ENCODE measurements at places on chromosomes 16 and 17.

DNA sequence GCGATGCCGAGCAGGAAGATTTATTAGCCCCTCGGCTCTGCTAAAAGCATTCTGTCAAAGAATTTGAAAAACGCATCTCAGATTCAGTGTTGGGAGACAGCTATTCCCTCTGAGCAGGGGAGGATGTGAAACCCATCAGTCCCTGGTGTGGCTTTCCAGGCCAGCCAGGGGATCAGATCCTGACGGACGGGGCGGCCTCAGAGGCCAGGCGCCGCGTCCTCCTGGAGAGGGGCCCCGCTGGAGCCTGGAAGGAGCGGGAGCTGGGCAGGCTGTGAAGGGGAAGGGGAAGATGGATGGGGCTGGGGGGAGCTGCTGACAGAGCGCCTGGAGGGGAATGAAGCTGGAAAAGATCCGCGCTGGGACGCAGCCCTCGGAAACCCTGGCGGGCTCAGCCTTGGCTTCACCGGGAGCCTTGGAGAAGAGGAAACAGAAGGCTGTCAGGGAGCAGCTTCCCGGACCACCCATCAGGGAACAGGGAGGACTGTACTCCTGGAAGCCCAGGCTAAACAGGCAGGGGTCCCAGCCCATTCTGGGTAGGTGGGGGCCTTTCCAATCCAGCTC is 358.0 kb downstream of the C16orf95 start:
- DNase-seq = no peak

DNA sequence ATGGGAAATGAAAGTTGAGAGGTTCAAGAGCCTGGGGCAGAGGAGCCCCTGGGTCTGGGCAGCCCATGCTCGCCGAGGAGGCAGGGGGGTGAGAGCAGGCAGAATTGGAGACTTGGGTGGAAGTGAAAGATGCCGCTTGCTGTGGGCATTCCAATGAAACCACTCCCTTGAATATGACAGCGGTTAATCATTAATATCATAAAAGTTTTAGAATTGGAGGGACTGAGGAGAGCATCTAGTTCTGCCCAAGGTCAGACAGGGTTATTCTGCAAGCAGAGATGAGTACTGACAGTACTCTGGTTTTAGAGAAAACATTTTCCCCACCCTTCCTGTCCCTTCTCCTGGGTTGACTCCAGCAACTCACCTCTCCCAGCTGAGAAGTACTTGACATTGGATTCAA is 180.2 kb downstream of the MSI2 start:
- DNase-seq = no peak

- no peak for DNase-seq
These were observed 22.7 kb downstream of the PEMT start for GRCh38 chr17:17568772-17569195.

DNA sequence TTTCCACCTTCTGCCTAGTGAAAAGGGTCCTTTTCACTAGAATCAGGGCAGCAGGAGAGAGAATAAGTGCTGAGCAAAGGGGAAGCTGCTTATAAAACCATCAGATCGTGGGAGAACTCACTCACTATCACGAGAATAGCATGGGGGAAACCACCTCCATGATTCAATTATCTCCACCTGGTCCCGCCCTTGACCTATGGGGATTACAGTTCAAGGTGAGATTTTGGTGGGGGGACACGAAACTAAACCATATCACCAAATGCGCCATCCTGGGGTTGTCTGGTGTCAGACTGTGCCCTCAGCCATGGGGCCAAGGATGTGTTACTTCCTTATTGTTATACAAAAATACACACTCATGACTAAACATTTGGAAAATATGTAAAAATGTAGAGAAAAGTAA is 10.4 kb upstream of the KATNB1 start:
- no peak for DNase-seq

GRCh38 chr16:31200821-31201568 is 1.6 kb downstream of the PYCARD start:
- no peak for DNase-seq

DNA sequence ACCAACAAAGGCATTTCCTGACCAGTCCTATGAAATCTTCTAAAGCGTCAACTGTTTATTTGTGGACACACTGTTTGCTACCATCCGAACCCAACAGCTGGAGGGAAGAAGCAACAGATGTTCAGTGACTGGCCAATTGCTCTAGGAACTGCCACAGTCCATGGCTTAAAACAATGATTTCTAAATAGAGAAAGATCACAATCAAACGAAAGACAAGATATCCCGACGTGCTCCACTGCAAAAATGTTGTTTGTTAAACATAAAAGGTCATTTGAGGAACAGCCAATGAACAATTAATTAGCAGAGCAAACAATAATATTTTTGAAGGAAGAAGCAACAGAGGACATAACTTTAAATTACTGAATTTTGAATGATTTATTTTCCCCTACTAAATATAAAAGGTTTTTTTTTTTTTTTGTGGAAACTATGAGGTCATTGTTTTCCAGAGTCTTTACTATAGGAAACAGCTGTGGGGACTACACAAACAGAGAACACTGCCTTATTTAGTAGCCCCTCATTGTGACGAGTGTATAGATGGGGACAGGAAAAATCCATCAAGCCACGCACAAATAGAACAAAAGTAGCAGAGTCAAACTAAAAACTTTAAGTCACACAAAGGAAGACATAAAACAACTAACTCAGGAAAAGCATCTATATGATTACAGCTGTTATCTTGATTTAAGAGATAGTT is 17.2 kb downstream of the USP31 start:
- no peak for DNase-seq

DNA sequence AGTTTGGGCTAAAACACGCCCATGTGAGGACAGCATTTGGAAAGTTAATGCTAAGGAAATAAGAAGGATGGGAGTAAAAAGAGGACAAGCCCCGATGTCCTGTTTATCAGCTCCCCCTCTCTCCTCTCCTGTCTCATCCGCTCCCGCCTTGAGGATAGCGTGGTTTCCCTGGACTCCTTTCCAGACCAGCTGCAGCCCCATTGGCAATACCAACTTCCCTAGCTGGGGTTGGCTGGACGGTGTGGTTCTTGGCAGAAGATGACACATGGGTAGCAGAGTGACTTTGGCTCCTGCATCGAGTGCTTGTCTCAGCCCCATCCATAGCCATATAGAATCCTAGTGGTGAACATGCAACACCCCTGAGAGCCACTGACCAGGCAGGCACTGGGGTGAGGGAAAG is 185.9 kb downstream of the CCDC182 start:
- no peak for DNase-seq

GRCh38 chr16:16112450-16113053 is 110.7 kb downstream of the ABCC6 start:
- DNase-seq = no peak

- DNase-seq = peak; percentile 50
These were observed 20.7 kb upstream of the ADCY7 start for GRCh38 chr16:50245417-50246298.

DNA sequence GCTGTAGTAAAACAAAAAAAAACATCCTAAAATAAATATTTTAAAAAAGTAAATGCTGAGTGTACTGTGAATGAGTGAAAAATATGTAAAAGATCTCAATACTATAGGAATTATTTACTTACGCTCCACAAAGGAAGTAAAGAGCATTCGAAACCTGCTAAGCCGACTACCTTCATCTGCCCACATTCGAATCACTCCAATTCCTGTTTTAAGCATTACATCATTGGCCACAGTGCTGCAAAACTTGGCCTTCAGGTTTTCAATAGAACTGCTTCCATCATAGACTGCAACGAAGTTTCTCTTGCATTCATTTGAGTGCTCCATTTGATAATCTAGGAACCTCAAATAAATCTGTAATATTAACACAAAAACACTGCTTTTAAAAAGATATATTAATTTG is 34.4 kb downstream of the NETO2 start:
- no peak for DNase-seq

GRCh38 chr17:62565817-62566216 is 61.7 kb upstream of the MRC2 start:
- DNase-seq = no peak

GRCh38 chr16:80656711-80657150 is 115.9 kb downstream of the DYNLRB2 start:
- no peak for DNase-seq

- DNase-seq = no peak
These were observed 30.9 kb upstream of the CDC42EP4 start for GRCh38 chr17:73342541-73343167.

DNA sequence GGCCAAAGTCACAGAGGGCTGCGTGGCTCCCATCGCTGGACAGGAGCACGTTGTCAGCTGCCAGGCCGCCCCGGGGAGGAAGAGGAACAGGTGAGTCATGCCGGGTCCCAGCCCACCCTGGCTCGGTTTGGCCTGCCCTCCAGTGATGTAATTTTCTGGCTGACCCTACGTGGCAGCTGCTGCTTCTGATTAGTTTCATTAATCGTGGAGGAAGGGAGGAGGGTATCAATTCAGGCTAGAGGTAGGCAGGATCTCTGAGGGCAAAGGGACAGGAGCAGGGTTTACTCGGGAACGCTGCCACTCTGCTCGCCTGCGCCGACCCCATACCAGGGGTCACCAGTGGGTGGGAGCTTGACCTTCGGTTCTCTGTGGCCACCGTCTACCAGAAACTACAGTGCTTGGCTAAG is 11.7 kb upstream of the SPATA32 start:
- no peak for DNase-seq

DNA sequence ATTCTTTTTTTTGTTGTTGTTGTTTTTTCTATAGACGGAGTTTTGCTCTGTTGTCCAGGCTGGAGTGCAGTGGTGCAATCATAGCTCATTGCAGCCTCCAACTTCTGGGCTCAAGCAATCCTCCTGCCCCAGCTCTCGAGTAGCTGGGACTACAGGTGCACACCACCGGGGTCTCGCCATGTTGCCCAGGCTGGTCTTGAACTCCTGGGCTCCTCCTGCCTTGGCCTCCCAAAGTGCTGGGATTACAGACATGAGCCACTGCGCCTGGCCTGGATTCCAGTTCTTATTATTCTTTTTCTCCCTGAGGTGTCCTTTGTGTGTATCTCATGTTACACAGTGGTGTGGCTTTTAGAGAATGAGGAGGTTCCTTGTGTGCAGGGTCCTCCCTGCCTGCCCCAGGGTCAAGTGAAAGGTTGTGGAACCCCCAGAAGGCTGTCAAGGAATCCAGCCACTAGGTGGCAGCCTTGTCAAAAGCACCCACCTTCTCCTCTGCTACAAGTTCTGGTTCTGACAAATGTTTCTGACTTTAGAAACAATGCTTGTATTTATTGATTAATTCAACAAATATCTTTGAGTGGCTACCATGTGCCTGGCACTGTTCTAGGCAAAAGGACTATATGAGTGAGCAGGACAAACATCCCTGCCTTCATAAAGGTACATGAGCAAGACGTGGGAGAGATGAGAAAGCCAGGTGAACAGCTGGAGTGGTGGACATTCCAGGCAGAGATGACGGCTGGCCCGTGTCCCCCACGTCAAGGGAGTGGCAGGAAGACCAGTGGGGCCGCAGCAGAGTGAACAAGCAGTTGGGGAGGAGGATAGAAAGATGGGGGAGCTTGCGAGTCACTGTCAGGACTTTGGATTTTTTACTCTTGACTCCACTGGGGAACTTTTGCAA is 112.4 kb downstream of the SPECC1 start:
- DNase-seq = peak; percentile 64

- DNase-seq = no peak
These were observed 80.1 kb downstream of the DNAH17 start for GRCh38 chr17:78497115-78497540.

DNA sequence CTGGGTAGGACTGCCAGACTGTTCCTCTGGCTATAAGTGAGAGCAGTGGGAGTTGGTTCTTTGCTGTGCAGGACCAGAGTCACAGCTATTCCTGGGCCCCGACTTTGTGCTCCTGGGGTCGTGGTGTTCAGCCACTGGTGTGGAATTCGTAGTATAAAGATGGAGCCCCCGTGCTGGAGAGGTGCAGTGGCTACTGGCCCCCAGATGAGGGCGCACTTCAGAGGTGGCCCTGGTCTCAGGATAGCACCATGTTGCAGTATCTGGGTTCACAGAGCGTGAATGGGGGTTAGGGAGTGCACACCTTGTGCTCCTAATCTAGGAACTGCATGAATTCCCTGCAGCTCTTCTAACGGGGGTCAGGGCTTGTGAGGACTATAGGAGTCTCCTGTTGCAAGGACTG is 21.1 kb downstream of the TANC2 start:
- no peak for DNase-seq

GRCh38 chr17:76467366-76467765 is at the start of gene AANAT:
TSS of gene AANAT (plus strand) at chr17:76467603. CDS start at chr17:76468747, 1,144 bp downstream.
- no peak for DNase-seq

GRCh38 chr17:33583518-33584417 is 290.7 kb upstream of the ASIC2 start:
- DNase-seq = no peak

DNA sequence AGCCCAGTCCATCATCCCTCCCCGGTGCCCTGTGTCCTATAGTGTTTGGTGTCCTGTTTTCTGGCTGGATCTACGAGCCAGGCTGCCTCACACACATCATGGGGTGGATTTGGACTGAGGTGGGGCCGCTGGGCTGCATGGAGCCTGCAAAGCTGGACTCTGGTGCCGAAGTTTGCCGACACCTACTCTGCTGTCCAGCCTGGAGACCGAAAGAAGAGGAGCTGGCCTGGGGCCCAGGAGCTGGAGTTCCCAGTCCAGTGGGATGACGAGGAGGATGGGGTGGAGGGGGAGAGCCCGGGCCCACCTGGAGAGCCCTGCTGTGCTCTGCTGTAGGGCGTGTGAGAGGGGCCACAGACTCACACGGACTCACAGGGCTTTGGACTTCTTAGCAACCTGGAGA is 40.3 kb upstream of the ENPP7 start:
- no peak for DNase-seq

DNA sequence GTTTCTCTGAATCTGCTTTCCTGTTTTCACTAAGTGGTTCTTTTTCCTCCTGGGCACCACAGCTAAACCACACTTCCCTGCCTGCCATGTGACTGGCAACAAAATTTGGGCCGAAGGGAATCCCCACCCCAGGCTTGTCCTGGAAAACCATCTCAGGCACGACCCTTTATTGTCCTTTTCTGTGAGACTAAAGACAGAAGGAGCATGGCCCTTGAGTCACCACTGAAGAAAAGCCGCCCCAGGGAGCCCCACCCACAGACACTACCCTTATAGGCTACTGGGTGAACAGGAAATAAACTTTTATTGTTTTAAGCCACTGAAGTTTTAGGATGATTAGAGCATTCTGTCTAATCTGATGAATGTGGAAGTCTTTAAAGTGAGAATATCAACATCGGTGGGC is 88.6 kb upstream of the BRD7 start:
- DNase-seq = no peak

GRCh38 chr16:72997141-72997542 is 50.8 kb downstream of the ZFHX3 start:
- no peak for DNase-seq

GRCh38 chr16:47834485-47835024 is 321.2 kb downstream of the ABCC12 start:
- no peak for DNase-seq

GRCh38 chr17:79952265-79952877 is 83.3 kb downstream of the TBC1D16 start:
- DNase-seq = no peak

All from activated CD4-positive, CD25-positive, alpha-beta regulatory T cell (primary cell).